ENCODE measurements at places on chromosomes 1 and 21.

DNA sequence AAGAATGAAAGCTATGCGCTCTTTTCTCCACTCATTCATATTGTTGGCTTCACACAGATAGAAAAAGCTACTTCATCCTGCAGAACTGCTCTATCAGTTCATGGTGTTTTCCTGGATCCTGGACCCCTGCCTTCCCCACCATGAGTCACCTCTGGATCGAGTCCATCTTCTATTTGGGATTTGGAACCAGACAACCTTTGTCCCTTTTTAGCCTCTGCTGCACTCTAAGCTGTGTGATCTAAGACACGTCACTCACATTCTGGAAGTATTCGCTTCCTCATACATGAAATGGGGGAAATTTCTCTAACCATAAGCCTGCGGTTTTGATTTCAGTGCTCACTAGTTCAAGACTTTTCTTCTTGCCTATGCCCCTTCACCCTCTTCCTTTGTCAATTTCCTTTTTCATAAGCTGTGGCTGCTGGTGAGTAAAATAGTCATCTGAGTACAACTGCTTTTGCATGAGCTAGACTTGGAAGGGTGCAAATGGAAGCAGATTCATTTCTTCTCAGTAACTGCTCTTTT, 14.1 kb upstream of the DEGS1 start:
- no peak for DNase-seq

DNA sequence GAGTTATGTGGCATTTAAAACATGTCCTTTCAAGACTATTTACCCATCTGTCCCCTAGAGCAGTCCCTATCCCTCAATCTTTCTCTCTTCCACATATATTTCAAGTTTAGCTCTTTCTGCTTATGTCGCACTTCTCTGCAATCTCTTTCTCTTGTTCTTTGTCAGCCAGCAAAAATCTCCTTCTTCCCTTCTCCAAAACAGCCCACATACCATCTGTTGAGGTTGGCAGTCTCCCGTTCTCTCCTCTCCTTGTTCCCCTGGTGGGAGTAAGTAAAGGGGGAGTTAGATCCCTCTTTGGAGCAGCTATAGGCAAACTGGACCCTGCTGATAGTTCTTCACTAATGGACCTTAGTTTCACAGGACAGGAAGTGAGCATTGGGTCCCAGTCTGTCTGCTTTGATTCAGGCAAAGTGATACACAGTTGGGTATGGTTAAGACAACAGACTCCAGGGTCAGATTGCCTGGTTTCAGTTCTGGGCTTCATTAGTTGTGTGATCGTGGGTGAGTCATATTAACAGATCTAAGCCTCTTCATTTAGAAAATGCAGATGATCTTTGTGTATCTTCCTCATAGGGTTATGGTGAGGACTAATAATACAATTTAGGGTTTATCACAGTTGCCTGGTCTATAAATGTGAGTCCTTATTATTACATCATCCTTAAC, 19.7 kb downstream of the BRINP2 start:
- DNase-seq = no peak

GRCh38 chr1:107187399-107187798, 46.6 kb downstream of the NTNG1 start:
- DNase-seq = no peak

- no peak for DNase-seq
Observed at GRCh38 chr1:97936976-97937375, 16.1 kb upstream of the DPYD start.

DNA sequence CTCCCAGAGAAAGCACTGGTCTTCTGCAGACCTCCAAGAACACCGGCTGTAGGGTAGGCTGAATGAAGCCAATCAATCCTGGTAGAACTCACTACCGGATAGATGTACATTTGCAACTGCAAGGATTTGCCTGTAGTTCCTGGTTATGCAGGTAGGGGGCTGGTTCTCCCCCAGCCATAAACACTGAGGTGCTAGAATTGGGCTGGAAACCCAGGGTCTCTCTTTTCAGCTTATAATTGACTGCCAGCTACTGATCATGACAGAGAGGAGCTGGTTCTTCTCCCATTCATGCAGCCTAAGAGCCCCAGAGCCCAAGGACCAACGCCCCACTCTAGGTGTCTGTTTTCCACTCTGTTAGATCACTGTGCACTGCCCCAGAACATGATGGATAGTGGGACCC, 21.5 kb upstream of the MTARC2 start:
- DNase-seq = no peak

DNA sequence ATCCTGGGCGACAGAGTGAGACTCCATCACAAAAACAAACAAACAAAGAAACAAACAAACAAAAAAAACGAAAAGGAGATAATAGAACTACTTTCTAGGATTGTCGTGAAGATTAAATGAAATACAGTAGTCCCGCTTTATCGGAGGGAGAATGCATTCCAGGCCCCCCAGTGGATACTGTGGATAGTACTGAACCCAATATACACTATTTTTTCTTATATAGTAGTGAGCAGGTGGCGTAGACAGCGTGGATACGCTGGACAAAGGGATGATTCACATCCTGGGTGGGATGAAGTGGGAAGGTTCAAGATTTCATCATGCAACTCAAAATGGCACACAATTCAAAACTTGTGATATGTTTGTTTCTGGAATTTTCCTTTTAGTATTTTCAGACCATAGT, 8.0 kb downstream of the SLC35F3 start:
- no peak for DNase-seq

- peak; percentile 47 for DNase-seq
Observed at GRCh38 chr1:54037476-54037875, 15.5 kb downstream of the TMEM59 start.

GRCh38 chr1:162678439-162678838, 46.2 kb downstream of the DDR2 start:
- DNase-seq = no peak

DNA sequence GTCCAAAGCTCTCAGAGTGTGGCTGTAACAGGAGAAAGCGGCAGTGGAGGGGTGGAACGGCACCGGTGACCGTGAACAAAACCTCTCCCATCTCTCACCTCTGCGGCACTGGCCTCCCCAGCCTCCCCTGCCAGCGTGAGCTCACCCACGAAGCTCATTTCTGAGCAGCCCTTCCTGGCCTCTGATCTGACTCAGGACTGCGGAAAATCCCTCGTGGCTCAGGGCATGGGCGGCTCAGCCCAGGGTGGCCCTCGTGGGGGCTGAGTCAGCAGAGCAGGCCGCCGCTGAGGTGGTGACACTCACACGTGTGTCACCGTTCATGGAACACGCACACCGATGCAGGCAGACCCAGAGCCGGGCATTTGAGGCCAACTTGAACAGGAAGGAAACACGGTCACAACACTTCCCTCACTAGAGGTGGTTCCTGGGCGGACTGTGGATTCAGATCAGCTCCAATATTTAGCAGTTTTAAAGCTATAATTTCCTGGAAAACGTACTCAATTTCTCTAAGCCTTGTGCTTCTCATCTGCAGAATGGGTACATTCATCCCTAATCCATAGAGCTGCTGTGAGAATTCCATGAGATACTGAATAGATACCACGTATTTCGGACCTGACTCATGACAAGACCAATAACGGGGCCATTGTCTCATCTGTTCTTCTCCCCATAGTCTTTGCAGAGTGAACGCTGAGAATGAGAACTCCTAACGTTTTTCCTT, 115.0 kb upstream of the TMPRSS2 start:
- no peak for DNase-seq

DNA sequence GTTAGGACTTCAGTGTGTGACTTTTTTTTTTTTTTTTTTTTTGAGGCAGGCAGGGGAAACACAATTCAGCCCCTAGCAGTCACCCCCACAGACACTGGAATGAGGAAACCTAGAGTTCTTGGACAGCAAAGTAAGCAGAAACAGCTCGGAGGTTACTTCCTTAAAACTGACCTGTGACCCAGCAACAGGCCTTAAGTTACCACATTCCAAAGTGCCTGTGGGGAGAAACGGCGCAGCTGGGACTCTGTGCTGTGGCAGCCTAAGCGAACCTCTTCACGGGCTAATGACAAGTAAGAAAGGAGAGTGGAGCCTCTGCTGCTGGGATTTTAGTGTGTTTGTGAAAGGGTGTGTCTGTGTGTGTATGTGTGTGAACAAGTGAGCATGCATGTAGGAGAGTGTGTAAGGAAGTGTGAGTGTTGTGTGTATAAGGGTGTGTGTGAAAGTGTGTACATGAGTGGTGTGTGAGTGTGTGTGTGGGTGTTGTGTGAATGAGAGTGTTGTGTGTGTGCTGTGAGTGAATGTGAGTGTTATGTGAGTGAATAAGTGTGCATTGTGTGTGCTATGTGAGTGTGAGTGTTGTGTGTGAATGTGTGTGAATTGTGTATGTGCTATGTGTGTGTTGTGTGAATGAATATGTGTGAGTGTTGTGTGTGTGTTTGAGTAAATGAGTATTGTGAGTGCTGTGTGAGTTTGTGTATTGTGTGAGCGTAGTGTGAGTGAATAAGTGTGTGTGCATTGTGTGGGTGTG, 180.8 kb downstream of the BRINP2 start:
- DNase-seq = no peak

GRCh38 chr21:36694593-36695282, 4.2 kb upstream of the SIM2 start:
- DNase-seq = no peak

DNA sequence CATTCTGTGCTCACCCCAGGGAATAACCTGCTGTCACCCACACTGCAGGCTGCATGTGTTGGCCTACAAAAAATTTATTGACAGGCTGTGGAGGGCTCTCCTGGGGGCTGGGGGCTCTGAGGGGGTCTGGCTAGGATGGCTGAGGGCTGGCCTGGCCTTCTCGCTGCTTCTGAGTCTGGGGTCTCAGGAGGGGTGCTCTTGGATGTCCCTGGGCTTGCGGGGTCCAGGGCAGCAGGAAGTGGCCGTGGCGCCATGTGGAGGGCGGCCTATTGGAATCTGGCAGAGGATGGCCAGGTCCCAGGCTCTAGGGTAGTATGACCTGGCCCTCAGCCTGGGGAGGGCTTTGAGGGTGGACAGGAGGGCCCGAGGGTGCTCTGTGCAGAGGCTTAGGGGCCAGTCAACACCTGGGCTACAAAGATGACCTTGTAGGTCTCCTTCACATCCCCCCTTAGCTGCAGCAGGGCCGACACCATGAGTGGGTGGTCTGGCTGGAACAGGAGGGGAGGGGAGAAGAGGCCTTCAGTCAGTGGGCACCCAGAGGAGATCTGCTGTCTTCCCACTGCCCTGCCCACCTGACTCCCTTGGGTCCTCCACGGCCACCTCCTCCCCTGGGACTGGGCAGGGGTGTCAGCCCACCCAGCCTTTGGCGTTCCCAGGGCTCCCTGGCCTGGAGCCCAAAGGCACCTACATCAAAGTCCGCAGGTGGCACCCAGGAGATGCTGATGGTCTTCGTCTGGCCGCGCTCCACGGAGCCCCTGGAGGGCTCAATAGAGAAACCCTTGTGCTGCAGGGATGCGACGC, 3.0 kb upstream of the TMEM52 start:
- DNase-seq = no peak

DNA sequence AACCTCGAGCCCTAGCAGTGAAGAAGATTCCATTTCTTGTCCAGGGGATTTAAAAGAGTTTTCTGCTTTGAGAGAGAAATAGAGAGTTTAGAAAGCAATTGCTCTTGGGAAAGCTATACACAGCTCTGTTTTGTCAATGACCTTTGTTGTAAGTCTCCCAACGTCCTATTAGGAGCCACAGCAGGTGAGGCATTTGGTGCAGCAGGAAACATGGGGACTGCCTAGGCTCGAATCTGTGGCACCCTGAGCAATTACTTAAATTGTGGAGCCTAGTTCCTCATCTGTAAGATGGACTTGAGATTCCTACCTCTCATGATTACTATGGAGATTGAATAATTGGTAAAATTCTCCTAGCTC, 8.2 kb downstream of the DCLRE1B start:
- no peak for DNase-seq

DNA sequence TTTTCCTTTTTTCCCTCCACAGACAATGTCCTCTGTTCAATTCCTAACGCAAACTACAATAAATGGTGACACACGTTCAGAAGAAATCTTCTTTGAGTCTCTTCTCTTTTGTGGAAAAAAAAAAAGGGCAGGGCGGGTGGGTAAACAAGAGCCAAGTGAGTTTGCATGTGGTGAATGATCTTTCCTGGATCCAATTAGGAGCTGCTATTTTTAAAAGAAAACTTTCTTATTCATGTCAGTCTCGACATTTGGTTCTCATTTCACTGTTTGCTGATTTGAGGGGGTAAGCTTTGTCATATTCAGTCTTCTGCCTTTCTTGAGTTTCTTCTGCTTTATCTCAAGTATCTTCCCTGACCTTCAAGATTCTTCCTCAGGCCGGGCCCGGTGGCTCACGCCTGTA, 29.2 kb upstream of the KIF1B start:
- DNase-seq = no peak

- DNase-seq = no peak
Observed at GRCh38 chr1:204475656-204476432, 18.8 kb downstream of the PIK3C2B start.

All from NCI-H1105 (cell line).